CD4-positive, alpha-beta T cell treated with Interleukin-21 for 1 hour (primary cell): ENCODE measurements at places on chromosomes 5 and 9.

- DNase-seq = no peak
Observed at GRCh38 chr9:107293543-107294085, 10.5 kb downstream of the RAD23B start.

GRCh38 chr5:136420168-136420898 lies 55.0 kb upstream of the TRPC7 start:
- no peak for DNase-seq

- no peak for DNase-seq
Observed at GRCh38 chr9:131727795-131728545, 11.9 kb downstream of the RAPGEF1 start.

GRCh38 chr5:115510145-115510645 lies 34.4 kb downstream of the FEM1C start:
- DNase-seq = no peak

DNA sequence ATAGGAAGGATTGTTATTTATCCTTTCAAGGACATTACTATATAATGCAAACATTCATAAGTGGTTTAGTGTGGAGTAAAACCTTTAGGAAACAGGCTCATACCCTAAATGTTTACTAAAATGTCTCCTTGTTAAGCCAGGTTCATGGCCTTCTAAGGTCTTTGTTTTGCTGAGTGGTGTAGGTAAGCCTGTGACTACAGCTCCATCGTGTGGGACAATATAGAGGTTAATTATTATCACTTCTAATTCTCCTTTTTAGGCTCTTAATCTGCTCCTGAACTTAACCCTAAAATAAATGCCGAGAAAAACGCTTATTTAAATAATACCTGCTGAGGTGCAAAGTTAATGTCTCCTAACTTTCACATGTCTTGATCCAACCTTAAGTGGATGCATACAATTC lies 43.8 kb downstream of the SPINK5 start:
- no peak for DNase-seq
